ENCODE measurements at places on chromosomes 1 and 21. TPM values are rescaled to one million over a fixed set of nuclear protein-coding genes. Genes with fewer than 3 reads are reported as not detected.

DNA sequence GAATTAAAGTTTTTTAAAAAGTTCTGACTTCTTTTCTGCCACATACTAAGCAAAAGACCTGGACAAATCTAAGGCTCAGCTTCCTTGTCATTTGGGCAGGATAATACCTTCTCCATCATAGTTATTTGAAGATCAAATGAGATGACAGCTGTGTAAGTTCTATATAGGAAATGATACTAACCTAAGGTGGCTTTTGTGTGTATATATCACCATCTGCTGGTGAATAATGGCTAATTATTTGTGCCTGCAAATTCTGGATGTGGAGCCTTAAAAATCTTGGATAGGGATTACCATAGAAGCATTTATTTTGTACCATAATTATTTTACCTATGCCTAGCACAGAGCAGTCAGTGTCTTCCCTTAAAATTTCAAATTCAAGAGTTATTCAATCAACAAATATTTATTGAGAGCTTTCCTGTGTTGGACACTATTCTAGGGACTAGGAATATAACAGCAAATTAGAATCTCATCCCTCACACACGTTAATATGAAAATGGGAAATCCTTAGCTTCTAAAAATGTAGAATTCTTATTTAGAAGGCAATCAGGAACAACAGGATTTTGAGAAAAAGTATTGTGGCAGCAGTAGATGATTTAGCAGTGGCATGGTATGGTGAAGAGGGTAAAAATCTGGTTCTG is 89.8 kb downstream of the TMEM200B start:
- H3K36me3 ChIP-seq = no peaks in the 10 kb centered on the region
- no peaks in the 10 kb centered on the region for H3K4me1 ChIP-seq
- H3K27ac ChIP-seq = no peak overlapping the region
- no peaks in the 10 kb centered on the region for H3K27me3 ChIP-seq

DNA sequence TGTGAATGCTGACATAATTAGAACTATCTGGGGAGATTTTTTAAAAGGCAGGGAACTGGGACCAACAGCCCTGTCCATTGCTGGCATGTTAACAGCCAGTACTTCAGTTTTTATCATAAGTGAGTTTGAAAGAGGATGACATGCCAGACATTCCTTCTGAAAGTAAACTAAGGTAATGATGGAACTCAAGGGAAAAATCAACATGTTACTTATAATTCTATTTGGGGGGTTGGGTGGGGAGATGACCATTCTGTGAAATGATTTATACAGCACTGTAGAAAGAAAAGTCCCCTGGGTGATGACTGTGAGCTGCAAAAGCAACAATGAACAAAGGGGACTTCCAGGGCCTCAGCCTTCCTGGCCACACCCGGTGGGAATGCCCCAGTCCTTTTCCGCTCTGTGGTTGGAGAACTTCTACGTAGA is 5.4 kb upstream of the LAMC2 start:
- DNase-seq = peak; percentile 93
- peaks cover 15% of the 10 kb centered on the region for H3K4me1 ChIP-seq
- H3K27me3 ChIP-seq = no peaks in the 10 kb centered on the region
- H3K4me3 ChIP-seq = peak overlapping the region; percentile 26
- no peaks in the 10 kb centered on the region for H3K36me3 ChIP-seq

DNA sequence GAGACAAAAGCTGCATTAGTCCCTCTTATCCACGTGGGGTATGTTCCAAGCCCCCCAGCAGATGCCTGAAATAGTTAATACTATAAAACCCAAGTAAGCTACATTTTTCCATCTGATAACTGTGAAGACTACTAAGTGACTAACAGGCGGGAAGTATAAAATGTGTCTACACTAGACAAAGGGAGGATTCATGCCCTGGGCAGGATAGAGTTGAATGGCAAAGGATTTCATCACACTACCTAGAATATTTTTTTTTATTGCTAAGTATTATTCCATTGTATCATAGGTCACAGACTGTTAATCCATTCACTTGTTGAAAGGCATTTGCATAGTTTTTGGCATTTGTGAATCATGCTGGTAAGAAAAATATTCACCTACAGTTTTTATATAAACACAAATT is 26.4 kb upstream of the CFHR4 start:
- DNase-seq = no peak
- H3K36me3 ChIP-seq = no peaks in the 10 kb centered on the region
- H3K27ac ChIP-seq = no peak overlapping the region

DNA sequence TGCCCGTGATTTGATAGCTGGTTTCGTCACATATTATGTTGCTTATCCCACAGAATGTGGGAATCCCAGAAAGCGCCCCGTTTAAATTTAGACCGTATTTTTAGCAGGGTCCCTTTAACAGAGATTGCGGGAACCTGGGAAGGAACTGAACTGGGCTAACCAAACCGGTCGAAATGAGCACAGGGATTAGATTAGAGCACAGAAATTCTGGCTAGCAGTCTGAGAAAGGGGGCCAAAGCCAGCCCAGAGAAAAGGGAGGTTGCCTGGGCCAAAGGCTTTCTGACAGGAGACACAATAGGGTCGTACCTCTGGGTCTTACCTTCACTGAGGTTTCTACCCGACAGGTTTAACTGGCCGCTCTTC is 327 bp downstream of the LRRC40 start:
- H3K27me3 ChIP-seq = no peaks in the 10 kb centered on the region
- H3K4me3 ChIP-seq = peak overlapping the region; percentile 83
- H3K36me3 ChIP-seq = peaks cover 8% of the 10 kb centered on the region
- peak overlapping the region; percentile 96 for H3K27ac ChIP-seq
- DNase-seq = peak; percentile 59

PLEKHN1 gene
- 0.88 TPM for total RNA-seq

DNA sequence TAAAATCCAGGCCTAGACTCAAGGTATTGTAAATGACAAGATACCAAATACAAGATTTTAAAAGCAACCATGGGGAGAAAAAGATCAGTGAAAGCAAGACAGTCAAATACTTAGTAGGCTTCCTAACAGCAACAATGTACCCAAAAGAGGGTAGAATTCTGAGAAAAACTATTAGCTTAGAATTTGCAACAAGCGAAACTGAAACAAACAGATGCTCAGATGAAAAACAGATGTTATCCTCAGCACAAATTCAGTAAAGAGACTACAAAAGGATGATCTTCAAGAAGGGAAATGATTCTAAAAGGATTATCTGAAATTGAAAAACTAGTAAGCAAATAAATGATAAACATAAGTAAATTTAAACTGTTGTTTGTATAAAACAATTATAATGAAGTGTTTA is 40.0 kb downstream of the PDC start:
- no peak for DNase-seq
- H3K27me3 ChIP-seq = no peaks in the 10 kb centered on the region
- no peaks in the 10 kb centered on the region for H3K4me1 ChIP-seq

PDZK1IP1 gene
- not detected for total RNA-seq

GRCh38 chr21:35048183-35048601 is 910 bp downstream of the RUNX1 start:
- no peaks in the 10 kb centered on the region for H3K27me3 ChIP-seq
- peaks cover 8% of the 10 kb centered on the region for H3K36me3 ChIP-seq
- peaks cover 53% of the 10 kb centered on the region for H3K4me1 ChIP-seq

- no peaks in the 10 kb centered on the region for H3K4me1 ChIP-seq
- no peaks in the 10 kb centered on the region for H3K36me3 ChIP-seq
- H3K4me3 ChIP-seq = no peak overlapping the region
- no peak overlapping the region for H3K27ac ChIP-seq
Observed at GRCh38 chr1:196115646-196116045, 492.6 kb downstream of the KCNT2 start.

GRCh38 chr1:50703240-50703639 is 256.8 kb downstream of the FAF1 start:
- no peak for DNase-seq
- peaks cover under 1% of the 10 kb centered on the region for H3K4me1 ChIP-seq
- H3K4me3 ChIP-seq = no peak overlapping the region

KLF18 gene
- total RNA-seq = not detected

TNFRSF8 gene
- under 0.01 TPM for total RNA-seq

DNA sequence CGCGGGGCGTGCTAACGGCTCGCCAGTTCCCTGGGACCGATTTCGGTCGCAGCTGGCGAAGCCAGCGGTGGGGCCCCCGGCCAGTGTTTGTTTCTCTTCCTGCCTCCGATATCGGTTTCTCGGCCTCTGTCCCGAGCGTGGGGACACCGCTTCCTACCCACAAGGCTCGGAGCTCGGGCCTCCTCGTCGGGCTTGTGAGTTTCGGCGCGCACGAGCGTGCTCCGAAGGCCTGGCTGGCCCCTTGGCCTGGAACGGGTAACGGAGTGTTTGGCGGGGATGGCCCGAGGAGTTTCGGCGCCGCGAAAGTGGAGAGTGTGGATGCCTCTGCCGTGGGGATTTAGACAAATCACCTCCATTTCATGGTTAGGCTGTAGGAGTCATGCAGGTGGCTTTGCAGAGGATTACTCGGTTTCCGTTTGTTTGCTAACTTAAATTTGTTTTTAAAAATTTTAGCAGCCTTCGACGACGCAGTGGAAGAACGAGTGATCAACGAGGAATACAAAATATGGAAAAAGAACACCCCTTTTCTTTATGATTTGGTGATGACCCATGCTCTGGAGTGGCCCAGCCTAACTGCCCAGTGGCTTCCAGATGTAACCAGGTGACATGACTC is 559 bp downstream of the RBBP4 start:
- H3K36me3 ChIP-seq = peaks cover 25% of the 10 kb centered on the region
- peak overlapping the region; percentile 100 for H3K27ac ChIP-seq
- H3K4me3 ChIP-seq = peak overlapping the region; percentile 95
- H3K27me3 ChIP-seq = no peaks in the 10 kb centered on the region

DNA sequence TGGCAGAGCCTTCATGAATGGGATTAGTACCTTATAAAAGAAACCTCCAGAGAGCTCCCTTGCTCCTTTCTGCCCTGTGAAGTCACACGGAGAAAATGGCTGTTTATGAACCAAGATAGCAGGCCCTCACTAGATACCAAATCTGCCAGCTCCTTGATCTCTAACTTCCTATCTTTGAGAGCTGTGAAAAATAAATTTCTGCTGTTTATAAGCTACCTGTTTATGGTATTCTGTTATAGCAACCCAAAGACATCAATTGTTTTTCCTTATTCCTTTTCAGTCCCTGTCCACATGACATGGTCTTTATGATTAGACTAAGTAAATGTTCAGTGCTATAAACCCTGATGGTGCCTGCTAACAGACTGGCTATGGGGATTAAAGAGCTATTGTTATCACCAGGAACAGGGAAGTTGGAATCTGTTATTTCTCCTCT is 9.7 kb upstream of the STIL start:
- H3K36me3 ChIP-seq = no peaks in the 10 kb centered on the region
- no peaks in the 10 kb centered on the region for H3K4me1 ChIP-seq
- H3K4me3 ChIP-seq = no peak overlapping the region
- H3K27me3 ChIP-seq = no peaks in the 10 kb centered on the region
- H3K27ac ChIP-seq = no peak overlapping the region
- DNase-seq = no peak

NECTIN4 gene
- total RNA-seq = under 0.01 TPM

- no peak overlapping the region for H3K4me3 ChIP-seq
- H3K36me3 ChIP-seq = no peaks in the 10 kb centered on the region
- no peaks in the 10 kb centered on the region for H3K27me3 ChIP-seq
- peak; percentile 6 for DNase-seq
- H3K27ac ChIP-seq = no peak overlapping the region
- H3K4me1 ChIP-seq = no peaks in the 10 kb centered on the region
Observed at GRCh38 chr1:76390456-76390855, 315.9 kb downstream of the ST6GALNAC3 start.
